Activated CD4-positive, alpha-beta T cell treated with anti-CD3 and anti-CD28 coated beads for 1 hour (primary cell): ENCODE measurements at places on chromosomes 5 and 9.

- DNase-seq: no peak
Measured at GRCh38 chr9:132287256-132287760, 67.5 kb downstream of the SETX start.

DNA sequence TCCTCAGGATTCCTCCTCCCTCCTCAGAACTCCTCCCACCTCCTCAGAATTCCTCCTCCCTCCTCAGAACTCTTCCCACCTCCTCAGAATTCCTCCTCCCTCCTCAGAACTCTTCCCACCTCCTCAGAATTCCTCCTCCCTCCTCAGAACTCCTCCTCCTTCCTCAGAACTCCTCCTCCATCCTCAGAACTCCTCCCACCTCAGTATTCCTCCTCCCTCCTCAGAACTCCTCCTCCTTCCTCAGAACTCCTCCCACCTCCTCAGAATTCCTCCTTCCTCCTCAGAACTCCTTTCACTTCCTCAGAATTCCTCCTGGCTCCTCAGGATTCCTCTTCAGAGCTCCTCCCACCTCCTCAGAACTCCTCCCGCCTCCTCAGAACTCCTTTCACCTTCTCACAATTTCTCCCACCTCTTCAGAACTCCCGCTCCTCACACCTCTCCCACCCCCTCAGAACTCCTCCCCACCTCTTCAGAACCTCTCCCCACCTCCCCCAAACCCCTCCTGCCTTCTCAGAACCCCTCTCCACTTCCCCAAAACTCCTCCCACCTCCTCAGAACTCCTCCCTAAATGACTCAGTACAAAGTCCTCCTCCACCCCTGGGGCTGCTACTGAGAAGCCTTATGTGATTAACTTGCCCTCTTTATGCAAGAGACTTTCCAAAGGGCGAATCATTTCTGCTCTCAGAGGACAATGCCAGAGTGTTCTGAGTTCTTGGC is 23.2 kb downstream of the SLC46A2 start:
- no peak for DNase-seq

DNA sequence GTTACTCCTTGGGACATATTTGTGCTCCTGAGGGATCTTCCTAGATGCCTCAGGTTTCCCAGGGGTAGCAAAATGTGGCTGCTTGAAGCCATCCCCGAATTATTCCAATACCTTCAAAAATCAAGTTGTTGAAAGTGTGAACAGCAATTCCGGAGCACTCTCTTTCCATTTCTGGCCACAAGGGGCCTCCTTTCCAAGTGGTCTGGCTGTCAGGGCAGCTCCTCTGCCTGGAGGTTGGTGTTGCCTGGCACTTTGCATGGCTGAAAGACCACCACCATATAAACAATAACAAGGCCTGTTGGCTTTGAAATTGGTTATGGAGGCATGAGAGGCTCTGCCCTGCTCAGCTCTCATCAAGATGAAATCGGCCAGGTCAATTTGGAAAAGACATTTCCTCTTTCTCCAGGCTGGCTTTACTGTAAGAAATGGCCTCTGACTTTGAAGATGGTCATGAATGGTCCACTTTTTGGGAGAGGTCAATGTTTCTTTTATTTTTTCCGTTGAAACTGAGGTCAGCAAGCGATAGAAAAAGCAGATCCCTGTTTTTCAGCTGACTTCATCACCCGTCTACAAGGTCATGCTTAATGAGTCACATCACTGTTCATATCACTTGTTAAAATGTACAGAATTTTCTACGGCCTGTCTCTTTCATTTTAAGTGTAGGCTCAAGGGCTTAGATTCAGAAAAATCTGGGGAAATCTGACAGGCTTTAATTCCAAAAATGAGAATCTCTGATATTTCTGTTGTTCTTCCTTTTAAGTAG is 481.1 kb upstream of the ZNF608 start:
- no peak for DNase-seq

DNA sequence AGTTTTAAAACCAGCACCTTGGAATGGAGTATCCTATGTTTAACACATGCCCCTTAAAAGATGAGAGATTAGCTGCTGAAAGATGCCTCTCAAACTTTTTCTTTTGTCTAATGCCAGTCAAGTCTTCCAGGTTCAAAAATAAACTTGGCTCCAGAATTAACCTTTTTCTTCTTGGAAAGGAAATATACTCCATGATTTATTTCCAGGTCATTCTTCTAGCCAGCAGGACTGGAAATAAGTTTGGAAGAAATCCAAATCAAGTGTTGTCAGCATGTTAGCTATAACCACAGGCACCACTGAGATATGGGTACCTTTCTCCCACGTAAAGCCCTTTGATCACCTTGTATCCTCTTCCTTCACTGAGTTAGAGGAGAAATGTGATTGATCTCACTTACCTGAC is 56.1 kb downstream of the NLN start:
- DNase-seq: no peak

DNA sequence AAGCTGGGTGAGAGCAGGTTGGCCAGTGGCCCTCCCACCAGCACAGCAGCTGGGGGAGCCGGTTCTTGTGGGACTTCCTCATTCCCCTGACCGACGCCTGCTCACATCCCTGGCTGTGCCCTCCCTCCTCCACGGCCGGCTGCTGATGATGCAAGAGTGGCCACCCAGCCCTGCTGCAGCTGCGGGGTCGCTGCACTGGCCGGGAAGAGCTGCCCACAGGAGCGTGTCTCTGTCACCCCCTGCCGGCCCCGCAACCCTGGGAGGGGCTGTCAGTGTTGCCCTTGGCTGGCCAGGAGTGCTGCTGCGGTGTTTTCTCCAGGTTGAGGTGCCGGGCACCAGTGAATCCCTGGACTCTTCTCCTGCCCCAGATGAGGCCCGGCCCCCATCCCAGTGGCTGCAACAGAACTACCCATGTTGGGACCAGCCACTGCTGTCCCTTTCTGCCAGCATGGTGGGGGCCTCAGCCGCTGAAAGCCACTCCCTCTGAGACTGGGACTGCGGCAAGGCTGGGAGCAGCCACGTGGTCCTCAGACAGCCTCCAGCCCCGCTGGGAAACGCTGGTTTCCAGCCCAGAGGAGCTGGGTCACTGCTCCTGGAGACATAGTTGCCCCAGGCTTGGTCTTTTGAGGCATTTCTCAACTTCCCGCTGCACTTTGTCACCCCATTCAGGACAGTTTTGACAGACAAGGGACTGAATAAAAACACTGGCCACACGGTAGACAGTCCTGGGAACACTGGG is 739 bp downstream of the CARD9 start:
- no peak for DNase-seq

DNA sequence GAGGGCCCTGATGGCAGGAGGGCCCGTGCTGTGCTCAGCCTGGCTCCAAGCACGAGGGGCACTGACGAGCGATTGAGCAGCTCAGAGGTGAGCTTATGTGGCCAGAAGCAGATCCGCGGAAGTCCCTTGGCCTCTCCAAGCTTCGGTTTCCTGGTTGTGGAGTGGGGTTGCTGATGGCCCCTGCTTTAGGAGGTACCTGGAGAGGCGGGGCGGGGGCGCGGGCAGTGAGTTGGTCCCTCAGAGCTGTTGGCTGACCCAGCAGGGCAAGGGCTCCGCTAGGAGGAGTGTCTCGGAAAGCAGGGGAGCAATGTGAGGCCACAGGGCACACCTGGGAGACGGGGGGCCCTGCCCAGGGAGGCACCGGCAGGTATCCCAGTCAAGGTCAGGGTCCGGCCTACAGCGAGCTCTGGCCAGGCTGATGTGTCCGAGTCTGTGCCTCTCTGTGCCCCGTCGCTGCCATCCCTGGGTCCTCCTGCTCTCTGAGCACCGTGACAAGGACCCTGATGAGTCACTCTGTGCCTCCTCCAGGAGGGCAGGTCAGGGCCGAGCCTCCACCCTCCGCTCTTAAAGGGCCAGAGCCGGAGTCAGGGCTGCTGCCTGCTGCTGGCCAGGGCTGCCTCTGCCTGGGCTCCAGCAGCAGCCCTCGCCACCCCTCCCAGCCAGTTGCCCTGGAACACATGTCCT is 14.8 kb downstream of the NCS1 start:
- DNase-seq: no peak

DNA sequence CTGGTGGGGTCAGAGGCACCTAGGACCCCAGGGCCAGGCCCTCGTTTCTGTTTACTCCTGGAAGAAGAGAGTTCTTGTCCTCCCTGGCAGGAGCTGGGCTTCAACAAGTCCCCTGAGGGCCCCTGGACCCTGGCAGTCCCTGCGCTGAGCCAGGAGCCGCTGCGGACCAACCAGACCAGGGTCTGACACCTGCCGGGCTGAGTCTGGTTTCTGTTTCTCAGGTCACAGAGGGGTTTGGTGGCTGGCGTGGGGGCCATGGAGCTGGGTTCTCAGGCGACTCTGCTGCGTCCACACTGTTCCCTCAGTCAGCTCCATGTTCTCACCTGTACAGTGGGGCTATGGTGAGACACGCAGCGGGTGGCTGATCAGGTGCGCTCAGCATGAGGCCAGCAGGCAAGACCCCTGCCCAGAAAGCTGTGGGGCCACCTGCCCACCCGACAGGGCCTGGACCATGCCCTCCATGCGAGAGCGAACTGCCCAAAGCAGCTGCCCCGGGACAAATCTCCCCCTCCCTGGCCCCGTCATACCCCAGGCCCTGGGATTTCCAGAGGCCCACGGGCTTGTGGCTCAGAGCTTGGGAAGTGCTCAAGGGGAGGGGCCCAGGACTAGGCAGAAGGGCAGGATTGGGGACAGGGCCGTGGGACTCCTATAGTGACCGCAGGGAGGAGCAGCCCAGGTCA is 17.9 kb upstream of the NOTCH1 start:
- no peak for DNase-seq

DNA sequence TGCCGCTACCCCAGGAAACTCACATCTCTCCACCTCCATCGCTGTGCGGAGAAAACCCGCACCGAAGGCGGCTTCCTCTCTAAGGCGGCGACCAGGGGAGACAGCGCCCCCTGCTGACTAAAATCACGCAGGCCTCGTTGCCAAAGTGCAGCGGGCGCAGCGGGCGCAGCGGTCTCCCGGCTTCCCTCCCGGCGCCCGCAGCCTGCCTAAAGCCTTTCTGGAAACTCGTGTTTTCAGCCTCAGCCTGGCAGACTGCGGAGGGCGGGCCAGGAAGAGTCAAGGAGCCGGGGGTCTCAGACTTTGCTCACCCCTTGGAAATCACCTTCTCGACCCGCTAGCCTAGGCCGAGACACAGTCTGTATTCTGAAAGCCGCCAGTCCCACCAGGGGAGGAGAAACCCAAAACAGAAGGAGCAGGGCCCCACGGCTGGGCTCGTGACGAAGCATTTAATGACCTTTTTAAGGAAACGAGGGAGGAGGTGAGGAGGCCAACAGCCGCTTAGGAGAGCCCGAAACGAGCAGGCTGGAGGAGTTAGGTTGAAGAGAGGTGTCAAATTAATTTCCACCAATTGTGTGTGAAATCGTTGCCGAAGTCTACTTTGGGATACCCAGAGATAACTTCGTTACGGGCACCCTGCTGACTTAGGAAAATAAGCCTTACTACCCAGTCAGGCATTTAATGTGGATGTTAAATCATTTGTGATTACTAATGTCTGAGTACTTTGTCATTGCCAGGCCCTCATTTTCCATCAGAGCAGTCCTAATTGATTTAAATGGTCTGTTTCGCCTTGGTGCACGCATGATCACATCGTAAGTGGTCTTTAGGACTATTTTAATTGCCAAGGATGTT is 7.3 kb upstream of the FOXB2 start:
- peak; percentile 33 for DNase-seq

DNA sequence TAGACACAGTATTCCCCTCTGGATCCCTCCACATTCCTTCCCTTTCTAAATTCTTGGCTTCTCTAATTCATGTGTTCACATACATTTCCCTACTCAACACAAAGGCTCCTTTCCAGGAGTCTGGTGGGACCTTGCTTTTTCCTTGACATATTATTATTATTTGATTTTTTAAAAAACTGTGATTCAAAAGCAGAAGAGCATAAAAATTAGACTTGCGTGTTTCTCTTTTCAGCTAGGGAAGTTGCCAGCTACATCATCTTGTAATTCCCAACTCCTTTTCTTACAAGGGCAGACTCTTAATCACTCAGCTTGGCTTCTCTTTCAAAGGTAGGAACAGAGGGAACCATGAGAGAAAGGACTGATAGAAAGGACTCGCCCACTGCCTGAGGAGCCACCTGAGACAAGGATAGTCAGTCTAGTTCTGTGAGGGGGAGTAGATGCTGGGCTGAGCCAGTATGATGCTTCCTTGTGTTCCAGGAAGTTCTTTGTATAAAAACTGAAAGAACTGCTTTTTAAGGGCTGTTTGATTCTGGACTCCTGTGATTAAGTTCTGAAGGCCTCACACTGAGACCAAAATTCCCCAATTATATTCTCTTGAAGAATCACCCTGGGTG is 51.0 kb upstream of the DPYSL3 start:
- DNase-seq: no peak

DNA sequence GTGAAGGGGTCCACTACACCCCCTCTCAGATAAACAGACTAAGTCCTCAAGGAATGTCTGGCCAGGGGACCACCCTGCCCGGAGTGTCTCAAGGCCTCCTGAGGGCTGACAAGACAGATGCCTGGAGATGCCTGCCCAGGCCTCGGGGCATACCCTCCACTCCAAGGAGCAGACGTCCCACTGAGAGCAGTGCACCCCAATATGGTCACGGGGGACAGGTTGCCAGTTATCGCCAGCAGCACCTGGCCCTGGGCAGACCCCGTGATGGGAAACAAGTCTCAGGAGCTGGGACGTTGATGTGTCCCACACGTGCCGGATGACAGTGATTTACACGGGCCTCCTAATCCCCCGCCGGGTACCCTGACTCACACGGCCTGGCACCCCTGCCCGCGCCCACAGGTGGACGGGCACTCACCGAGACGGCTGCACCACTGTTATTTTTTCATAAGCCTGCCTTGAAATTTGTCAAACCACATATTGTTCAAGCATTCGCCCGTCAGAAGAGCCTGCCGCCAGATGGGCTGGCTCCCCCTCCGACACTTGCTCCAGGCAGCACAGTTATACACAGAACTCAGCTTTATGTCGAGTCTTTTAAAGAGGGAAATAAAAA is 43.9 kb downstream of the BARX1 start:
- DNase-seq: no peak

DNA sequence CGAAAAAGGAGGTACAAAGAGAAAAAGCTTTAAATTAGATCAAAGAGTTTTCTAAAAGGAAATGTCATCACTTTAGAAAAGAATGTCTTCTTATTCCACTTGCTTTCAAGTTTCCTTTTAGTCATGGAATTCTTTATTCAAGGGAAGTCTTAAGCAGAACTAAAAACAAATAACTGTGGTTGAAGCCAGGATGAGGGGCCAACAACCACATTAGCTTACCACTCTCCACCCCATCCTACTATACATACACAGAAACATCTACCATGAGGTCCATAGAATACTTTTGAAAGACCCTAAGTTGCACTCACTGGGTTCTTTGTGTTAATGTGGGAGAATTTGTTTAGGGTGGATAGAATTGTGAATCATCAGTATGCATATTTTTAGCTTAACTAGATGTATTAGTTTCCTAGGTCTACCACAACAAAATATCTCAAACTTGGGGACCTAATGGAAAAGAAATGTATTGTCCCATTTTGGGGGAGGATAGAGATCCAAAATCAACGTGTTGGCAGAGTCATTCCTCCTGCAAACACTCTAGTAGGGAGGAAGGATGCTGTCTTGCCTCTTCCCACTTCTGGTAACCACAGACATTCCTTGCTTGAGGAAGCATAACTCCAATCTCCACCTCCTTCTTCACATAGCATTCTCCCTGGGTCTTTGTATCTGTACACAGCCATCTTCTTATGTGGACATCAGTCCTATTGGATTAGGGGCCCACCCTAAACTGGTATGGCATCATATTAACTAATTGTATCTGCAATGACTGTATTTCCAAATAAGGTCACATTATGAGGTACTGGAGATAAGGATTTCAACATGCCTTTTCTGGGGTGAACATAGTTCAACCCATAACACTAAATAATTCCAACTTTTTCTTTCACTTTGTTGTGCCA is 239.4 kb downstream of the LURAP1L start:
- no peak for DNase-seq

GRCh38 chr9:13001989-13002580 is 227.3 kb downstream of the LURAP1L start:
- no peak for DNase-seq
